ENCODE measurements at places on chromosomes 6 and 20. TPM values are rescaled to one million over a fixed set of nuclear protein-coding genes. Genes with fewer than 3 reads are reported as not detected.

Gene R3HDML
- total RNA-seq = 0.86 TPM

Gene ZSCAN23
- not detected for total RNA-seq

Gene PRSS16
- total RNA-seq = 4.0 TPM

Gene MRPS26
- total RNA-seq = 162 TPM

Gene TRIM10
- not detected for total RNA-seq

Gene SSTR4
- 0.17 TPM for total RNA-seq

Gene FAM50B
- total RNA-seq = 7.7 TPM

Gene RBCK1
- total RNA-seq = 148 TPM

Gene JPH2
- 3.1 TPM for total RNA-seq

Gene NKAPL
- not detected for total RNA-seq

Gene CAP2
- total RNA-seq = 12.2 TPM

Gene OXT
- total RNA-seq = not detected

Gene KCNB1
- 0.99 TPM for total RNA-seq

Gene PHACTR1
- 0.06 TPM for total RNA-seq

Gene TRIM40
- not detected for total RNA-seq

Gene MAP7
- 22.2 TPM for total RNA-seq

Gene ULBP1
- 1.00 TPM for total RNA-seq

Gene GSTA2
- total RNA-seq = not detected

Gene MTG2
- total RNA-seq = 37.4 TPM

Gene SEMG1
- not detected for total RNA-seq

Gene EDN3
- total RNA-seq = 1.6 TPM

Gene PHACTR2
- 3.7 TPM for total RNA-seq

Gene PDYN
- not detected for total RNA-seq

Gene PLCG1
- 46.0 TPM for total RNA-seq

Gene MRAP2
- 1.1 TPM for total RNA-seq

Gene GNAS-AS1
- total RNA-seq = not detected

Gene ACTL10
- total RNA-seq = not detected

Gene GCNT2
- 6.4 TPM for total RNA-seq

Gene NEURL2
- 1.2 TPM for total RNA-seq

Data from A549 treated with ZK216348 at 1 μM for 4 hours (cell line).